Psoas muscle (tissue), 8 donors: ENCODE measurements at places on chromosomes 16 and 17.

DNA sequence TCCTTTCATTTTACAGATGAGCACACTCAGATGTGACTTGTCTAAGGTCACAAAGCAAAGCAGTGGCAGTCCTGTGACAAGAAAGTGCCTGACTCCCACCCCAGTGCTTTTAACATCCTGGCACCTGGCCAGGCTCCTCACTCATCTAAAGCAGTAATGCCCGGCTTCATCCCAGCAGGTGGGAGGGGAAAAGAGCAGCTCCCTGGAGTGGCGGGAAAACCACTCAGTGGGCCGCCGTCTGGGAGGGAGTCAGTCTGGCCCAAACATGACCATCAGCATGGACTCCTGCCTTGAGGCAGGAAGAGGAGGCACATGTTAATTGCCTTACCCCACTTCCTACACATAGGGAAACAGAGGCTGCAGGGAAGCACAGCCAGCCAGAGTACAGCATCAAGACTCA is 2.6 kb downstream of the PCGF2 start:
- H3K27ac ChIP-seq, result no peak overlapping the region
- H3K4me1 ChIP-seq, result peaks cover 30% of the 10 kb centered on the region
- no peaks in the 10 kb centered on the region for H3K36me3 ChIP-seq
- no peak overlapping the region for H3K4me3 ChIP-seq
- H3K27me3 ChIP-seq, result peaks cover 8% of the 10 kb centered on the region

- H3K36me3 ChIP-seq, result no peaks in the 10 kb centered on the region
- H3K27me3 ChIP-seq, result no peaks in the 10 kb centered on the region
- no peak overlapping the region for H3K27ac ChIP-seq
- peaks cover 7% of the 10 kb centered on the region for H3K4me1 ChIP-seq
- DNase-seq, result peak; percentile 27
Observed at GRCh38 chr16:22070361-22071330, 21.7 kb upstream of the VWA3A start.

DNA sequence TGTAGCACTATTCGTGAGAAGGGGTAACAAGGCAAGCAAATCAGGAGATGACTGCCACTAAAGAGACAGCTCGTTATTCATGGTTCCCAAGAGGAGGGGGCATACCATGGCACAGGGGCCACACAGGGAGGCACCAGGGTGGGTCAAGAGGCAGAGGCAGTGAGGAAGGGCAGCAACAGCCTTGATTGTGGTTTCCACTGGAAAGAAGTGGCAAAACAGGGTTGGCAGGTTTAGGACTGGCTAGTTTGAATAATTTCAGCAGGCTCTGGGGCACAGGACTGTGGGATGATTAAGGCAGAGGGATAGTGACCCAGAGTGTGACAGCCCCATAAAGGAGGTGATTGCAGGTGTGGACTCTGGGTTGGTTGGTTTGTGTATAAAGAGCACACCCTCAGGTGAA is 188.9 kb downstream of the CBLN1 start:
- no peak overlapping the region for H3K4me3 ChIP-seq
- no peaks in the 10 kb centered on the region for H3K36me3 ChIP-seq
- DNase-seq, result no peak
- H3K4me1 ChIP-seq, result no peaks in the 10 kb centered on the region
- no peaks in the 10 kb centered on the region for H3K27me3 ChIP-seq

DNA sequence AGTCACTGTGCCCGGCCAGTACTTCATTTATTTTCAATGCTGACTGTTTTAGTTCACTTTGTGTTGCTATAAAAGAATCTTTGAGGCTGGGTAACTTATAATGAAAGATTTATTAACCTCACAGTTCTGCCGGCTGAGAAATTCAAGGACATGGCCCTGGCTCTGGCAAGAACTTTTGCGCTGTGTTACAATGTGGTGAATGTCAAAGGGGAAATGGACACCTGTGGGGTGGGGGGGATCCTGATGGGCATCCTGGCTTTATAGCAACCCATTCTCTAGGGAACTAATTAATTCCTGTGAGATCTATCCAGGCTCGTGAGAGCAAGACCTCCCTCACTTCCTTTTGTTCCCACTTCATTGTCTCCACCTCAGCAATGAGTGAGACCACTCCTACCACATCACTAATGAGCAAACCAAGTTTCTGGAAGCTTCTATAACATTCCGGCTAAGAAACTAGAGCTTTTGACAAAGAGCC is 17.1 kb upstream of the CDH3 start:
- no peak overlapping the region for H3K4me3 ChIP-seq
- DNase-seq, result no peak
- no peak overlapping the region for H3K27ac ChIP-seq
- H3K27me3 ChIP-seq, result peaks cover 5% of the 10 kb centered on the region
- H3K36me3 ChIP-seq, result no peaks in the 10 kb centered on the region
- H3K4me1 ChIP-seq, result no peaks in the 10 kb centered on the region

DNA sequence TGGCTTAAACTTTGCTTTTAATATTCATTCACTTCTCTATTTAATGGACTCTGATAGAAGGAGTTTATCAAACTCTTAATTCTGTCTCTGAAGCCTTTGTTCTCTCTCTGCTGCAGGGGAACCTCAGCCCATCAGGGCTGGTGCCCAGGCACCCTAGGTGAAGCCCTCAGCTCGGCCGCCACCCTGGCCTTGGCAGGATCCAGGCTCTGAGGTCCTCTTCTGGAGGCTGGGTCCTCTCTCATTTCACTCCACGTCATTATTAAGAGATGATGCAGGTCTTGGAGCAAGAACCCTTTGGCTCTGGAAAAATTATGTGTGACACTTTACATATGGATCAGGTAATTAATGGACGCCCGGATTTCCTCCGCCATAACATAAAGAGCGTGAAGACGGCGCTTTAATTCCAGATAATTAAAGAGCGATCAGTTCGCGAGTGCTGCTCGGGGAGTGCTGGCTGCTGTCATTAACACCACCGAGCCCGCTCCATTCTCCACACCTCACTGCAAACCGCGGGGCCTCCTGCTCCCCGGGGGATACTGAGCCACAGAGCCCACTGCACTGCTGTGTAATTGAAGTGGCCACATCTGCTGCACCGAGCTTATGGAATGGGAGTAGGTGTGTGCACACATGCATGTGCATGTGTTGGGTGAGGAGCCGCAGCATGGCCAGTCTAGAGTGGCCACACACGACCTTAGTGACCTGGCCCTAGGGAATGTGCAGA is 259.4 kb upstream of the TNRC6C start:
- DNase-seq, result no peak
- H3K36me3 ChIP-seq, result no peaks in the 10 kb centered on the region
- no peaks in the 10 kb centered on the region for H3K4me1 ChIP-seq
- no peak overlapping the region for H3K4me3 ChIP-seq

DNA sequence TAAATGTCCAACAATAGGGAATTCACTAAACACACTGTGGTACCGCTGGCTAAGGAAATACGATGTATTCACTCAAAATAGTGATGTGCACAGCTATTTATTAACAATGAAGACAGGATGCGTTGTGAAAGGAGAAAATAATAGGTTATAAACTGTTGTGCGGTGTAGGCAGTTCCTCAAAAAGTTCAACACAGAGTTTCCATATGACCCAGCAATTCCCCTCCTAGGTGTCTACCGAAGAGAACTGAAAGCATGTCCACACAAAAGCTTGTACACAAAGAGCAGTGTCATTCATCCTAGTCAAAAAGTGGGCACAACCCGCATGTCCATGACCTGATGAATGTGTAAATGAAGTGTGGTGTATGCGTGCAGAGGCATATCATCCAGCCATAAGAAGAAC is 1.2 kb upstream of the CES1 start:
- no peak for DNase-seq
- no peaks in the 10 kb centered on the region for H3K27me3 ChIP-seq
- no peak overlapping the region for H3K4me3 ChIP-seq
- no peaks in the 10 kb centered on the region for H3K4me1 ChIP-seq
- no peak overlapping the region for H3K27ac ChIP-seq

DNA sequence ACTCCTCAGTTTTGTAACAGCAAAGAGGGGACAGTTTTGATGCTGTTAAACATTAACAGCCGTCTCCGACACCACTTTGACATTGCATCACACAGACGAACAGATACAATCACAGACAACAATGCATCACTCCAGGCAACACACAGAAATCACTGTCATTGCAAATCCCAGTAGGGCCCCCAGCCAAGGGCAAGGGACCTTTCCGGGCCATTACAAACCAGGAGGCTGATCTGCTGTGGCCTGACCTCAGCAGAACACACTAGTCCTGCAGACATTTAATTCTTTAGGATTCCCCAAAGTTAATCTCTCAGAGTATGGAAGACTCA is 136.2 kb upstream of the RCVRN start:
- no peaks in the 10 kb centered on the region for H3K27me3 ChIP-seq
- H3K4me3 ChIP-seq, result no peak overlapping the region
- H3K4me1 ChIP-seq, result no peaks in the 10 kb centered on the region

GRCh38 chr16:88685156-88686061 is 898 bp downstream of the SNAI3 start:
- H3K27me3 ChIP-seq, result no peaks in the 10 kb centered on the region
- H3K4me1 ChIP-seq, result peaks cover 42% of the 10 kb centered on the region
- H3K27ac ChIP-seq, result peak overlapping the region; percentile 79
- H3K36me3 ChIP-seq, result no peaks in the 10 kb centered on the region

DNA sequence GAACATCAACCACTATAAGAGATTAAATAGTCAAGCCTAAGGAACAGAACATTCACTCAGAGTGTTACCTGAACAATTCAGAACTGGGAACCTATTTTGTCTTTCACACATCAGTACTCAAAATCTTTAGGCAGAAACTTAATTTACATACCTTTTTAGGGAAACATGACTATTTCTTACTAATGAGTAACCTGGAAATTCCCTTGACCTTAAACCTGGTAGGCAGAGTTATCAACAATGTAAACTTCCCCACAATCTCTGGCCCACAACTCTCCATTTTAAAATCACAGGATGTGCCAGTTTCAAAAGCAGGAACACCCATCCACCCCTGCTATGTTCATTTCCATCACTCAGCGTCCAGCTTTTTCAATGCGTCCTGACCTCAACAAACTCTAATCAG is 132.9 kb upstream of the ANKFN1 start:
- no peaks in the 10 kb centered on the region for H3K4me1 ChIP-seq
- H3K27me3 ChIP-seq, result no peaks in the 10 kb centered on the region
- H3K36me3 ChIP-seq, result no peaks in the 10 kb centered on the region
- no peak for DNase-seq
- no peak overlapping the region for H3K27ac ChIP-seq

GRCh38 chr17:50051082-50051576 is 4.8 kb upstream of the ITGA3 start:
- no peaks in the 10 kb centered on the region for H3K36me3 ChIP-seq
- H3K4me1 ChIP-seq, result peaks cover 4% of the 10 kb centered on the region
- DNase-seq, result no peak
- no peak overlapping the region for H3K4me3 ChIP-seq

GRCh38 chr16:50603206-50604064 is 55.2 kb downstream of the NKD1 start:
- no peak overlapping the region for H3K4me3 ChIP-seq
- H3K27me3 ChIP-seq, result no peaks in the 10 kb centered on the region
- peak overlapping the region; percentile 16 for H3K27ac ChIP-seq
- no peaks in the 10 kb centered on the region for H3K4me1 ChIP-seq
- H3K36me3 ChIP-seq, result no peaks in the 10 kb centered on the region
- DNase-seq, result no peak

DNA sequence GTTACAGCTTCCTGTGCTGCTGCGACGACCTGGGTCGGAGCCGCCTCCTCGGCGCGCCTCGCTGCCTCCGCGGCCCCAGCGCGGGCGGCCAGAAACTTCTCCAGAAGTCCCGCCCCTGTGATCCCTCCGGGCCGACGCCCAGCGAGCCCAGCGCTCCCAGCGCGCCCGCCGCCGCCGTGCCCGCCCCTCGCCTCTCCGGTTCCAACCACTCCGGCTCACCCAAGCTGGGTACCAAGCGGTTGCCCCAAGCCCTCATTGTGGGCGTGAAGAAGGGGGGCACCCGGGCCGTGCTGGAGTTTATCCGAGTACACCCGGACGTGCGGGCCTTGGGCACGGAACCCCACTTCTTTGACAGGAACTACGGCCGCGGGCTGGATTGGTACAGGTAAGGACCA is 746 bp downstream of the HS3ST2 start:
- no peak overlapping the region for H3K27ac ChIP-seq
- peak overlapping the region; percentile 58 for H3K4me3 ChIP-seq
- no peak for DNase-seq
- H3K27me3 ChIP-seq, result peaks cover 45% of the 10 kb centered on the region

GRCh38 chr16:81786868-81787267 is 7.8 kb downstream of the PLCG2 start:
- H3K4me3 ChIP-seq, result no peak overlapping the region
- no peaks in the 10 kb centered on the region for H3K4me1 ChIP-seq
- DNase-seq, result no peak
- no peaks in the 10 kb centered on the region for H3K27me3 ChIP-seq
- H3K36me3 ChIP-seq, result no peaks in the 10 kb centered on the region

GRCh38 chr16:67571464-67571863 is 9.1 kb downstream of the CTCF start:
- no peak overlapping the region for H3K27ac ChIP-seq
- no peak for DNase-seq
- no peaks in the 10 kb centered on the region for H3K27me3 ChIP-seq
- peaks cover 36% of the 10 kb centered on the region for H3K36me3 ChIP-seq
- no peaks in the 10 kb centered on the region for H3K4me1 ChIP-seq

DNA sequence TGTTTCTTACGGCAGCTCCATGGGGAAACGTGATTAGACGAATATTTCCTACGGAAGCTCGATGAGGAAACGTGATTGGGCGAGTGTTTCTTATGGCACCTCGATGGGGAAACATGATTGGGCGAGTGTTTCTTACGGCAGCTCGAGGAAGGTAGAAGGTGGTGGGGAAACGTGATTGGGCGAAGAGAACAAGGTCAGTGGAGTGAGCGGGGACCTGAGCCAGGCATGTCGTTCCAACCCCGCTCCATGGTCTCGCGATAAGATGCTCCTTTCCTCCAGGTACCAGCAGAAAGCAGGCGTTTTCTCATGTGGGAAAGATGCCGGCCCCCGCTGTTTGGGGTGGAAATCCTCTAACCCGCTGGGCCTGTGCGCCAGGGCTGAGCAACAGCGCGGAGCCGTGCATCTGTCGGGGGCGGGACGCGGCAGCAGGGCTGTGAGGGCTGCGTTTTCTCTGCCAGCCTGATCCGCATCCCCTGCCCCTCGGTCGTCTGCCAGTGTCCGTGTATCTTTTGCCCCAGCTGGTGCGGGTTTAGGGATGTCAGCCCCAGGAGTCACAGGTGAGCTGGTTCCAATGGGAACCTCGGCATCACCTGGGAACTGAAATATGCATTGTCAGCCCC is 25.6 kb upstream of the DOC2B start:
- no peaks in the 10 kb centered on the region for H3K4me1 ChIP-seq
- H3K27ac ChIP-seq, result no peak overlapping the region
- H3K36me3 ChIP-seq, result peaks cover 3% of the 10 kb centered on the region
- DNase-seq, result no peak

GRCh38 chr17:58993311-58993710 is 113.4 kb downstream of the TRIM37 start:
- no peak overlapping the region for H3K27ac ChIP-seq
- DNase-seq, result no peak
- H3K36me3 ChIP-seq, result peaks cover 33% of the 10 kb centered on the region
- H3K4me3 ChIP-seq, result no peak overlapping the region

GRCh38 chr16:81675662-81676061 is 103.4 kb upstream of the PLCG2 start:
- no peak for DNase-seq
- H3K4me3 ChIP-seq, result no peak overlapping the region
- no peaks in the 10 kb centered on the region for H3K4me1 ChIP-seq
- H3K27me3 ChIP-seq, result no peaks in the 10 kb centered on the region
